ENCODE measurements at places on chromosomes 6 and 20.
A peak's percentile ranks its signal among the peaks of the same experiment; 100 is the strongest.

DNA sequence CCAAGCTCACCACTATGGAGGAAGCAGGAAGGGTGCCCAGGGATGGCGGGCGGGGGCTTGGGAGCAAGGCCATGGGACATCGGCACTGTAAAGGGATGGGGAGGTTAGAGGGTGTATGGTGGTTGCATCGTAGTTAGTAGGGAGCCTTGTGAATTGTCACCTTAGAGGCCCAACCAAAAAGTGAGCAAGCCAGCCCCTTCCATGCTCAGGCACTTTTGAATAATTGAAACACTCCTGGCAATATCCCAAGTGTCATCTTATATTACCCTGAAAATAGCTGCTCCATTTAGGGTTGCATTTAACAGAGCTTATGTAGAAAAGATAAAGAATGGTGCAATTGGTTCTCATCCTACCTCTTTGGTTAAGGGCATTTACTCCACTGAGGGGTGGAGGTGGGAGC lies 169.2 kb downstream of the SAMD5 start:
- DNase-seq: no peak

GRCh38 chr6:131640100-131640499 lies 3.0 kb downstream of the ENPP3 start:
- DNase-seq: no peak

DNA sequence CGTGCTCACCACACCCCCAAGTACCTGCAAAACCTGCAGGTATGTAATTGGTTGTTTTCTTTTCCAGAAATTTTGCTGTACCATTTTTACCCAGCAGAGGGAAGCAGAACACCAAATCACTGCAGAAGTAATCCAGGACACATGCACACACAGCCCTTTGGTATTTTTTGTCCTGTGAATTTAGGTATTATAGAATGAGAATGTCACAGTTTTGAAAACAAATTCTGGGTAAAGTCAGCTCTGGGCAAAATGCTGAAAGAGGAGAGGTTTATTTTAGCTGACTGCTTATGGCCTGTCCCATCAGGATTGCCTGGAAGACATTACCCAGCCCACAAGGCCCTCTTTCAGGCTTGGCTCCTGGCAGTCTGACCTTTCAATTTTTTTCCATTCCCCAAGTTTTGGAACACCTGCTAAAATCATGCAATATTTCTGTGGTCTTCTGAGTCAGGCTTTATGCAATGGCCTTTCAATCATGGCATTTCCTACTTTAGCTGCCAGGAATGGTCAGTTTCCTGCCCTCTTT lies 3.5 kb upstream of the EFHC1 start:
- peak; percentile 70 for DNase-seq

GRCh38 chr20:8646033-8646441 lies 422.9 kb upstream of the PLCB4 start:
- DNase-seq: no peak

- no peak for DNase-seq
Measured at GRCh38 chr20:47708140-47708807, 77.0 kb downstream of the SULF2 start.

DNA sequence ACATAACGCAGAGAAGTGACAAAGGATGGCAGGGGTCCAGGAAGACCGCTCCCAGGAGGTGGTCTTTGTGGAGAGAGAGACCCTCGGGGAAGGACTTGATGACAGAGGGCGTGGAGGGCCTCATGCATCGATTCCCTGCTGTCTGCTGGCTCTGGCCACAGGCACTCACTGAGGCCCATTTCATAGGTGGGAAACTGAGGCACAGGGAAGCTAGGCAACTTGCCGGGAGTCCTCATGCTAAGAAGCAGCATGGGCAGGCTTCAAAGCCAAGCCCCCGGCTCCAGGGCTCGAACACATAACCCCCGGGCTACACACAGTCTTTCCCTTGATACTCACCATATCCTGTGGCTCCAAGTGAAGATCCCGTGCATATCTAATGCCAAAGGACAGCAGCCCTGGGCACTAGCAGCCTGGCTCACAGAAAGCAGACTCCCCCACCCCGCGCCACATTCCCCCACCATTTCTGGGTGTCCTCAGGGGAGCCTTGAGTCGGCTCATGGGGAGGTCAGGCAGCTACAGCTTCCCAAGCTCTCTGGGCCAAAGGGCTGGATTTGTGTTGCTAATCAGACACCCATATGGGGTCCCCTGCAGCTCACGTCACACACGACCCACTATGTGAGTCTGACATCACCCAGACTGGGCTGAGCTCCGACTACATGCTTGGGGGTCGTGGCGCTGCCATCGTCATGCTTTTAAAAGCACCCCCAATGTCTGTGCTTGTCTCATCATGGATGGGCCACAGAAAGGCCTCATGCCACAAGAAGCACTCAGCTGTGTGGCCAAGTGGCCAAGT lies 130.9 kb upstream of the PMEPA1 start:
- no peak for DNase-seq

GRCh38 chr20:62156592-62157386 lies 13.2 kb downstream of the SS18L1 start:
- DNase-seq: peak; percentile 73

DNA sequence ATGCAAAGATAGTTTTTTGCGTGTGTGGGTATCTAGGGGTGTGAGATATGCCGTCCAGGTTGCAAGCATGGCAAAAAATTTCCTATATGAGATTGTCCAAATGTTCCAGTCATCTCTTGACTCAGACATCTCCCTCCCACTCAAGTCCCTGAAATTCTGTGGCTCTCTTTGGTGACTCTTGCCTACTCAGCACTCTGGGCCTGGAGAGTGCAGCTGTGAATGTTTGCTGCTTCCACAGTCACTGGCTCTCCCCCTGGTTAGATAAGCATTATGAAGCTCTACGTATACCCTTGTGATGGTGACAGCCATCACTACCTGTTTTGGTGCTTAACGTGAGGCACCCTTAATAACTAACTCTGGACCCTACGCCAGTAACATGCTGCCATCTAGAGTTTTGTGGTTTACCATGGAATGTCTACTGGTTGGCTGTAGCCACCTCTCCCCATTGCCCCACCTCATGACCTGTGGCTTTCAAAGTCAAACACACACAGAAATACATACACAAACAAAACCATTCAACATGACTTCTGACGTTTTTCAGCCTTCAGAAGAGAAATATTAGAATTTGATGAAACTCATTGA lies 621.9 kb upstream of the CITED2 start:
- no peak for DNase-seq

- DNase-seq: no peak
Measured at GRCh38 chr6:152815230-152815872, 64.8 kb downstream of the VIP start.

DNA sequence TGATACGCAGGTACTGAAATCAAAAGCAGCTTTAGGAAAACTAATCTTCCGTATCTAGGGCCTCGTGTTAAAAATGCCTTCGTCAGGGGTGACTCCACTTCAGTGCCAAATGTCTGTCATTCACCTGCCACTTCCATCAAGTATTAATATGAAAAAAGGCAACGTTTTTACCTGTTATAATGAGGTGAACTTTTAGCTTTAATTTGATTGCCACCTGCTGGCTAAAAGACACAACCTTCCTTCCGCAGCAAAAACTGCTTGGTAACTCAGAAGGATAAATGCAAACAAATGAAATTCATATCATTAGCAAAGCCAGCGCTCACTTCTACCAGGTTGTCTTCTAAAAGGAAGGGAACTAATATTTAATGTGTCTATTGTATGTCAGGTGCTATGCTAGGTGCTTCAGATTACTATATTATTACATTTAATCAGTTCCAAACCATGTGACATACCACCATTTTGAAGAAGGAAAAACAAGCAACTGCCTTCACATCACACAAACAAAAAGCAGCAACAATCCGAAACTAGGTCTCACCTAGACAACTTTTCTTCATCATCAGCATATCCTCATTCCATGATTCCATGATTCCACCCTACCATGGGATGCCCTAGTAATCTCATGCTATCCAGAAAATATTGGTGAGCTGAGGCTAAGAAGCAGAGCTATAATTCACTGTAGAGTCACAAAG lies 20.6 kb upstream of the ARHGAP18 start:
- DNase-seq: peak; percentile 30

- no peak for DNase-seq
Measured at GRCh38 chr20:33481431-33481941, 8.4 kb upstream of the CBFA2T2 start.

DNA sequence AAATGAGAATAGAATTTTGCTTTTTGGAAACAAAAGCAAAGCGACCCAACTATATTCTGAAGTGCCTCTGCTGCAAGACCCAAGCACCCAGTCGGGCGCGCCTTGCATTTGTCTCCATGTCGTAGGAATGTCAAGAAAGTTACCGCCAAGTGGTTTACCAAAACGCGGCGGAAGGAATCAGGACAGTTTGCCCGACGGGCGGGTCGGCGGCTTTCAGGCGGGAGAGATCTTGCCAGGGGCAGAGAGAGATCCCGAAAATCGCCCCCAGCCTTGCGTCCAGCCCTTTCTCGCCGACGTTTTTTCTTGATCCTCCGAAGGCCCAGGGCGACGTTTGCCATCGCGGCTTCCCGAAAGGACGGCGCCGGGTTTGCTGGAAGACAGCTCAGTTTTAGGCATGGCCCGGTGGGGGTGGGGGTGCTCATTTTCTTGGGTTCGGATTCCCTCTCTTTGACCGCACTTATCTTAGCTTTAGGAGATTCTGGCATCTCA lies 4.0 kb upstream of the LIN28B start:
- DNase-seq: no peak

GRCh38 chr6:43215066-43215465 lies 14.2 kb downstream of the DNPH1 start:
- no peak for DNase-seq

DNA sequence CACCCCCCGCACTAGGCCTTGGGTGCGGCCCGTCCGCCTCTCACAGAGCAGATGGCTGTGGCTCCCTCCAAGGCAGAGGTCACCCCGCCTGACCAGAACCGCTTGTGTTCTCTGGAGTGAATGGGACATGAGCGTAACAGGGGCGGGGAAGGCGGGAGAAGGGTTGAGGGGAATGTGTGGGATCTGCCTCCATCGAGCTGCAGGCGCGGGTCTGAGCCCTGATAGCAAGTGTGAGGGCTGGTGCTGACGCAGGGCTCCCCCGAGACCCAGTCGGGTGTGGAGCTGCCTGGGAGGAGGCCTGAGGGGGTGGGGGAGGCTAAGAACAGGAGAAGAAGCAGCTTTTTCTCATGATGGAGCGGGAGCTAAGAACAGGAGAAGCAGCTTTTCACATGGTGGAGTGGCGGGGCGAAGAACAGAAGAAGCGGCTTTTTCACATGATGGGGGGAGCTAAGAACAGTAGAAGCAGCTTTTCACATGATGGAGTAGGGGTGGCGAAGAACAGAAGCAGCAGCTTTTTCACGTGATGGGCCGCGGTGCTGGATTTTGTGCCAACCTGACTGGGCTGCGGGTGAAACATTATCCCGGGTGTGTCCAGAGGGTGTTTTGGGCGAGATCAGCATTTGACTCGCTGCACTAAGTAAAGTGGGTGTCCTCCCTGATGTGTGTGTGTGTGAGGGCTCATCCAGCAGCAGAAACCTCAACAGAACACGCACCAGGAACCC lies 169.3 kb downstream of the TTLL2 start:
- DNase-seq: no peak

GRCh38 chr6:161727083-161727833 lies 453.4 kb upstream of the AGPAT4 start:
- DNase-seq: no peak

DNA sequence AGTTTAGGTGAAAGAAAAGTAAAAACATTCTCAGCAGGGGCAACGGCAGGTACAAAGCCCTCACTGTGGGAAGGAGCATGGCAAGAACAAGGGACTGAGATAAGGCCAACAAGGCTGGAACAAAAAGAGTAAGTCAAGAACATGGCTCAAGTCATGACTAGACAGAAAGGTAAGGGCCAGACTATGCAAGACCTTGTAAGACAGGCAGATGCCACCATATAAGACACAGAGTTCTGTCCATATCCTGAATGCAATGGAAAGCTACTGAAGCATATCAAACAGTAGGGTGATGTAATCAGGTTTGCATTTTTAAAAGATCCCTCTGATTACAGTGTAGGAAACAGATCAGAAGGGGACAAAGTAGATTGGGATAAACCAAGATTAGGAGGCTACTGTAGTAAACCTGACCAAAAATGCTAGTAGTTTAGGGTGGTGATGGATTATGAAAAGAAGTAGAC lies 5.5 kb downstream of the REV3L start:
- DNase-seq: no peak

DNA sequence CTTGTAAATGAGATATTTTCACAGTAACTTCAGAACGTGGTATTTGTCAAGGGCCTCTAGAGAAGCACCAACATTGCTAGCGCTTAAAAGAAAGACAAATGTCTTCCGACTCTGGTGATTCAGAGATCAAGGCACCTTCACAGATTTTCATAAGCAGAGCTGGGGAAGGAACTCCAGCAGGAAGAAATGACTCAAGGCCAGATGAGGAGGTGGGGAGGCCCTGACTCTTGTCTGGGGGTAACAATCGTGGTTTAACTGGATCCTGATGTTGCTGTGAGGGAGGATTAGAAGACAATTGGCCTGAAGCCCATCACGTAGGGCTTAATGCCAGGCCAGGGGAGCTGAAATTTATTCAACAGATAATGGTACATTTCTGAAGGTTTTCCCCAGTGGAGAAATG lies 122.9 kb upstream of the QKI start:
- DNase-seq: no peak

GRCh38 chr20:34296468-34296867 lies 6.7 kb downstream of the AHCY start:
- DNase-seq: no peak

- DNase-seq: no peak
Measured at GRCh38 chr6:114577109-114577508, 234.3 kb upstream of the HS3ST5 start.

DNA sequence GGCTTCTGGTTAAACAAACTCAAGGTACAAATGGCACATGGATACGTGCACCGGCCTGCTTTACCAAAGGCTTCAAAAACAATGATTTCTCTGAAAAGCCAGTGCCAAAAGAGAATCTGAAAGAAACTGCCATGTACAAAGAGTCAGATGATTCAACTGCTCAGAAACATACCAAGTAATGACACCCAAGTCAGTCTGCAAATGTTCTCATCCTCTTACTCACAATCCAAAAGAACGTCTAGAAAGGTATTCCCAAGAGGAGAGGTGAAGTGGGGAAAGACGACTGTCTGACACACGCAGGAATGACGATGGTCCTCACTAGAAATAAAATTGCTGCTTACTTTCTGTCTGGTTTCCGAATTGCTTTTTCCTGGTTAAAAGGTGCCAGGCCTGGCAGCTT lies 52.9 kb downstream of the NFATC2 start:
- DNase-seq: no peak

- no peak for DNase-seq
Measured at GRCh38 chr20:9496155-9496554, 18.2 kb upstream of the LAMP5 start.

- DNase-seq: no peak
Measured at GRCh38 chr20:54102543-54102942, 32.1 kb upstream of the BCAS1 start.

GRCh38 chr20:63056236-63057170 lies 49.7 kb upstream of the BHLHE23 start:
- peak; percentile 70 for DNase-seq

GRCh38 chr20:60297649-60298048 lies 339.4 kb downstream of the CDH26 start:
- no peak for DNase-seq

Measured in SHP77 (cell line).